Stimulated activated CD8-positive, alpha-beta memory T cell treated with anti-CD3 and anti-CD28 coated beads, Interleukin-4, amount 100 ng/mL, for 4 hours (primary cell): ENCODE measurements at places on chromosomes 12 and 14.

GRCh38 chr12:131794573-131794972 lies 33.6 kb upstream of the MMP17 start:
- no peak for DNase-seq

GRCh38 chr14:101854366-101854765 lies 92.9 kb downstream of the PPP2R5C start:
- DNase-seq = no peak

- no peak for DNase-seq
Measured at GRCh38 chr14:95460647-95461478, 55.6 kb downstream of the SYNE3 start.

- DNase-seq = no peak
Measured at GRCh38 chr12:123488539-123489230, 30.7 kb downstream of the SNRNP35 start.

- no peak for DNase-seq
Measured at GRCh38 chr14:64703395-64704142, 655 bp upstream of the PLEKHG3 start.

- no peak for DNase-seq
Measured at GRCh38 chr14:87067061-87067460, 925.9 kb downstream of the GALC start.

DNA sequence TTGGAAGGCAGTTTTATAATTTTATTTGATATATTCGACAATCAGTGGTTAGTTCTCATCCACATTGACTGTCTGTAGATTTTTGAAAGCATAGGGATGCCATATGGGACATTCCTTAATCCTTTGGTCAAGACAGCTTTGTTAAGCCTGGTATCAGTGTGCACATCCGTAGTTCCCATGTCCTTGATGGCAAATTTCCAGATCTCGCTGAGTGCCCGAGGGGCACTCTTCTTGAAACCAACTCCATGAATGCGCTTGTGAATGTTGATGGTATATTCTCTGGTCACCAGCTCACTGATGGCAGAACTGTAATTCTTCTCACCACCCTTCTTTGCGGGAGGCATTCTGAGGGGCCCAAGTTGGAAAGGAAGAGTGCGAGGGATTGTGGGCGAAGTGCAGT lies 6.1 kb upstream of the DENND5B start:
- DNase-seq = no peak

DNA sequence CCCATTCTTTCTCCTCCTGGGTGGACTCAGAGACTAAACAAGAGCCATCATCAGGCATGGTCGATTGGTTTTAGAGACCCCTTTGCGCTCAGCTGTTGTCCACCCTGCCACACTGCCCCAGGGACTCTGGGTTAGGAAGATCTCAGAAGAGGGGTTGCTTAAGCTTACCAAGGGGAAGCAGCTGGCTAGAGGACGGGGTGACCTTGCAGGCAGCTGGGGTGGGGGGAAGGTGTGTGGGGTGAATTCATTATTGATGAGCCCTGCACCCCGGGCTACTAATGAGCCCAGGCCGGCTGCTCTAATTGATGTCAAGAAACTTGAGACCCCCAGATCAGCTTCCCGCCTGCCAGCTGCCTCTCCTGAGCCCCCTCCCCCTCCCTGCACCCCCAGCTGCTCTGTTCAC lies 8.7 kb upstream of the ZNF385A start:
- no peak for DNase-seq

GRCh38 chr12:93668919-93669418 lies 8.2 kb upstream of the CRADD start:
- no peak for DNase-seq

- DNase-seq = no peak
Measured at GRCh38 chr12:102093319-102093718, 26.6 kb downstream of the NUP37 start.

GRCh38 chr14:65751510-65751909 lies 339.0 kb downstream of the FUT8 start:
- DNase-seq = no peak

DNA sequence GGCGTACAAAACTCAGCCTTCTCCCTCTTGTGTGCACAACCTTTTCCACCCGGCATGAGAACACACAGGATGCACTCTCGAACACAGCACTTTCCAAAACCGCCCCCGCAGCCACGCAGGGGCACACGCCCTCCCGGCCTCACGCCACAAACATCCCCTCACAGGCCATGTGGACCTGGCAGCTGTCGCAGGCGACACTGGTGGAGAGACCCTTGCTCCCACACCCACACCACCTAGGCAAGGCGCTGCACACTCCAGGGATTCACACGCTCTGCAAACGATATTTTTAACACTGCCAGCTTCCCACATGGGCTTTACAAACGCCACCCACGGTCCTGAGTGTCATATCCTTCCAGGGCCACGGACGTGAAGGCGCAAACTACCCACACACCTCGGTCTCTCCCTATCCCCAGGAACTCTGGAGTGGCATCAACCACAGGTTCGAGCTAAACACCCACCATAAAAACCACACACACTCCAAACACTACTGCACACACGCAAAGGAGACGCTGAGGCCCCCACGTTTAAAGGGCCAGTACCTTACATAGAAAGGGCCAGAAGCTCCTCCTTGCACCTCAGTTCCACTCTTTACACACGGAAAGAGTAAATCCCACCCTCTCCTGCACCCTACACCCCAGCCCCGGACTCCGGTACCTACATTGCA lies 12.4 kb upstream of the ITGB7 start:
- DNase-seq = peak; percentile 62

GRCh38 chr12:64452559-64453329 lies 824 bp downstream of the TBK1 start:
- DNase-seq = no peak

DNA sequence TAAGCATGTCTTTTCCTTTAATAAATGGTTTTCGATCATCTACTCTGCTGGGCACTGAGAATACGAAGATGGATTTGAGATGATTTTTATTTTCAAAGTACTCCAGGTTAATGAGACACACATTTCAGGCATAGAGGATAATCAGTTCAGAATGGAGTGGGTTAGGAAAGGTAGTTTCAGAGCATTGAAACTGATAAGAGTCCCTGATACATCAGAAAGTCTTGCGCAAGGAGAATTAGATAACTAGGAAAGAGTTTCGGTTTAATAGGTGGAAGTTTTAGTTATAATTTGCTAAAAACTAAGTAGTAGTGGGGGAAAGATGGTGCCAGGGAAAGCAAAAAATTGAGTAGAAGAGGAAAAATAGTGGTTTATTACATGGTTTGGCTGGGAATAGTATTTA lies 50.1 kb downstream of the ZDHHC17 start:
- DNase-seq = no peak

DNA sequence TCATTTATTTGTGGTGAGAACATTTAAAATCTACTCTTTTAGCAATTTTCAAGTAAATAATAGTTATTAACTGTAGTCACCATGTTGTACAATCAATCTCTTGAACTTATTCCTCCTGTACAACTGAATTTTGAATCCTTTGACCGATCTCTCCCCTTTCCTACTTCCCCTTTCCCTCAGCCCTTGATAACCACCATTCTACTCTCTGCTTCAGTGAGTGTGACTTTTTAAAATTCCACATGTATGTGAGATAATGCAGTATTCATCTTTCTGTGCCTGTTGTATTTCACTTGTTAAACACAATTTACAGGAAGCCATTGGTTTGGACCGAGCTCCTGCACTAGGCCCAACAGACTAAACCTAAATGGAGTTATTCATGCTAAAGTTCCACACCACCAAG lies 458.9 kb upstream of the PDE3A start:
- no peak for DNase-seq

DNA sequence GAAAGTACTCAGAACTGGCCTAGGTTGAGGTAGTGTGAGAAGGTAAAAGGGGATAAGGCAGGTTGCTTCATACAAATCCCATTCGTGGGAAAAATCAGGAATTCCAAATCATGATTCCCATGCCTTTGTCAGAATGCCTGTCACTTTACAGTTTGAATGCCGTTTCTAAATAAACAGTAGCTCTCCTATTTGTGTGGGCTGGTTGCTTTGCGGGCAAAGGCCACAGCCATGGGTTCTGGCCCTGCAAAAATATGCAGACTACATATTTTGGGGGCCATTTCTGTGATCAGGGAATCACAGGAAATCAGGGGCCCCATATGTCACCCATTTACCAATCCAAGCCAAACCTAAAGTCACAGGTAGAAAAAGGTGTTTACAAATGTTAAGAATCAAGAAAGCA lies 161.3 kb upstream of the BMP4 start:
- DNase-seq = no peak
